ENCODE measurements at places on chromosomes 6 and 20.
A peak's percentile ranks its signal among the peaks of the same experiment; 100 is the strongest.

- no peak for DNase-seq
Observed at GRCh38 chr6:113629256-113629655, 227.9 kb upstream of the MARCKS start.

DNA sequence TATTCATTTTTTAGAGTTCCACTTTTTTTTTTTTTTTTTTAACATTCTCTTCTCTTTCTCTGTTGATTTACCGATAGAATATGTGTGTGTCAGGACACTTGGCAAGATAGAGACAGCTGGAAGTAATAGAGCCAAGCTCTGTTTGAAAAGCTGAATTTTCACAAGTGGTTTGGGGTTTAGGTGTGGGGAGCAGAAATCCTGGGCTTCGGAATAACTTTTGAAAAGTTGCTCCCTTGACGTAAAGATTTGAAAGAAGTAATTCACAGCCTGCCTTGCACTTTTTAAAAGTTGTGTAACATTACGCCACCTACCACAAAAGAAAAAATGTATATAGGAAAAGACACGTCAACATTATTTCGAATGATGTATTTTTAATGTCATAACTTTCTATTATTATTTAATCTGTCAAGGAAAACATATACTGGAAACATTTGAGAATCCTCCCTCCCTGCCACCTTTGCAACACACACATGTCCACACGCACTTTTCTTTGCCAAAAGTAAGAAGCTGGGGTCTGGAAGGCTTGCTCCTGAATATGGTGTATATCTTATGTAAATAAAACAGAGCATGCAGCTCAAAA lies 917.9 kb downstream of the KIF16B start:
- no peak for DNase-seq

- peak; percentile 51 for DNase-seq
Observed at GRCh38 chr6:15994814-15995459, 133.9 kb upstream of the MYLIP start.

DNA sequence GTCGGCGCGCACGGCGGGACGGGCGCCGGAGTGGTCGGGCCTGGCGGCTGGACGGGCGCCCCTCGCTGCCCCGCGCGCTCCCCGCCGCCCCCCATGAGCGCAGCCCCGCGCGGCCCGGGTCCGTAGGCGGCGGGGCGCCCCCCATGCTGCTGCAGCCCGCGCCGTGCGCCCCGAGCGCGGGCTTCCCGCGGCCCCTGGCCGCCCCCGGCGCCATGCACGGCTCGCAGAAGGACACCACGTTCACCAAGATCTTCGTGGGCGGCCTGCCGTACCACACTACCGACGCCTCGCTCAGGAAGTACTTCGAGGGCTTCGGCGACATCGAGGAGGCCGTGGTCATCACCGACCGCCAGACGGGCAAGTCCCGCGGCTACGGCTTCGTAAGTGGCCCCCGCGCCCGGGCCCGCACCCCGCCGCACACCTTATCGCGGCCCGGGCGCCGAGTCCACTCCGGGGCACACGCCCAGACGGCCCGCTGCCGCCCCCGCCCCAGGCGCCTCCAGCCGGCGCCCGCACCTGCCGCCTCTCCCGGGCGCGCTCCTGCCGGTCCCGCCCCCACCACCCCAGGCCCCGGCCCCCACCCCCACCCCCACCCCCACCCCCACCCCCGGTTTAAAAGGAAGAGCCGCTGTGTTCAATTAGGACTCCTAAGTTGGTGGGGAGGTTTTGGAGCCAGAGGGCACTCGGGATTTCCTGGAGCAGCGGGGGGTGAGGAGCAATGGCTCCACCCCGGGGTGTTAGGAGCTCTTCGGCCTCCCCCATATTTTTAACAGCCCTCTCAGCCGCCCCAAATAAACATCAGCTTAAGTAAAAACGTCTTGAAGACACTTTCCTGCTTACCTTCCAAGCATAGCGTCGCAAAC lies 474 bp downstream of the RBM38 start:
- DNase-seq, result no peak

DNA sequence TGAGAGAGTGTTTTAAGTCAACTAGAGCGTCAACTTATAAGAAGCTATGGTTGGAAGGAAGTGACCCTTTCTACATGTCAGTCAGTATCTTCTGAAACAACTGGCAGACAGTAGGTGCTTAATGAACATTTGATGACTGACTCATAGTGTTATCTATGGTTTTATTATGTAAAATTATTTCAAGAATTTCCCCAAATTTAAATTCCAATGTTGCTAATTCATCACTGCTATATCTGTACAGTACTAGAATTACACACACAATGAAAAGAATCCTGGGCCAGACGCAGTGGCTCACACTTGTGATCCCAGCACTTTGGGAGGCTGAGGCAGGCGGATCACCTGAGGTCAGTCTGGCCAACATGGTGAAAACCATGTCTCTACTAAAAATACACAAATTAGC lies 721.4 kb upstream of the FLRT3 start:
- DNase-seq, result no peak

GRCh38 chr20:58571356-58571692 lies 56.1 kb upstream of the APCDD1L start:
- no peak for DNase-seq

- DNase-seq, result peak; percentile 55
Observed at GRCh38 chr20:36574366-36575135, 1.2 kb downstream of the TGIF2 start.

DNA sequence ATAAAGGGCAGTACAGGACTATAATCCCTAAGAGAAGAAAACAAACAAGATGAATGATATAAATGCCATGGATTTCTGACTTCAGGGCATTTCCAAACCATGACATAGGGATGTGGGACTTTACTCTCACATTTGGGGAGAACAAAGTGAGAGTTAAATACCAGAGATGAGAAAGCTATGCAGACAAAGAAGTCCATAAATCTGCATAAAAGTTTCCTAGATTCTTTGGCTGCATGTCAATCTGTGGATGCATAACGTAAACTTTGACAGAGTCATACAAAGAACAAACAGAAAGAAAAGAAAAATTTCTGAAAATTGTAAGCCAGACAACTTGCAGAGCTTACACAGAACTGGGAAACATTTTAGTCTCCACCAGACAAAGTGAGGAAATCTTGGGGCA lies 11.7 kb downstream of the EPM2A start:
- no peak for DNase-seq

DNA sequence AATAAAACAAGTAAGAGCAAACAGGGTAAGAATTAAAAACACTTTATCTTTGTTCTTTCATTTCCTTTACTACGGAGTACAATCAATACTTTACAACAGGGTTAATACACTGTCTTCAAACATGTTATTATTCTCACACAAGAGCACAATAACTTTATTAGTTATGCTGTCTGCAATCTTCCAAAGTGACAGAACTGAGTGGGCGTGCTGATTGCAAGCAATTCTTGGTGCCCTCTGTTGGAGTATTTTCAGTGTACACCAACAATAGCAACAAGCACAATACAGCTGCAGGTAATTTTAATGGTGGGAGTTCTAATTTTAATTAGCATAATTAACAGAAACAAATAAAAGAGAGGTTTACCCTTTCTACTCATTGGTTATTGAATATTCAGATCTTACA lies 33.9 kb upstream of the PTPRK start:
- no peak for DNase-seq

GRCh38 chr20:24134284-24134683 lies 145.7 kb upstream of the GGTLC1 start:
- DNase-seq, result no peak

Measured in SK-N-DZ (cell line).